ENCODE measurements at places on chromosomes 5 and 9.

DNA sequence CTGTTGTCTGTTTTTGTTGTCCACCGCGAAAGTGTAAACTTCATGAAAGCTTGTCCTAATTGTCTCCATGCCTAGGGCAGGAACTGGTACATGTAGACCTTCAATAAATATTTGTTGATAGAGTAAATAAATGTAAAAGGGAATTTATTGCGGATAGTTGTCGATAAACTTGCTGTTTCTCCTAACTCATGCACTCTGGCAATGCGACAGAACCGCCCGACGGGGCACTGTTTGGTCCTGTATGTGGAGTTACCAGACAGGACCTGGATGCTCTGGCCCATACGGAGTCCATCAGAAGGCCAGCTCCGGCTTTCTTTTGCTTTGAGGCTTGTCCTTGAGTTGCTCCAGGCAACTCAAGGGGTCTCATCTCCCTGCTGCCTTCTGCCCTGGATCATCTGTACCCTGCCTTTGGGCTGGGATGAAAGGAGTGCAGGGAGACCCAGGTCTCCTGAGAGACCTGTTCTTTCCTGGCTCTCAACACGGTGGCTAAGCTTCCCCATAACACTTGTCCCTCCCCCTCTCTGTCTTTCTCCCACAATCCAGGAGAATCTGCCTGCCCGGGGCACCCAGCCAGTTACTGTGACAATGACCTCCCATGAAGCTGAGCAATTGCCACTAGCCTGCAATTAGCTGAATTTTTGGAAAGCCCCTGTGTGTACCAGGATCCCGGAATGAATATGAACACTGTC, 149.5 kb upstream of the PTCH1 start:
- DNase-seq, result no peak

DNA sequence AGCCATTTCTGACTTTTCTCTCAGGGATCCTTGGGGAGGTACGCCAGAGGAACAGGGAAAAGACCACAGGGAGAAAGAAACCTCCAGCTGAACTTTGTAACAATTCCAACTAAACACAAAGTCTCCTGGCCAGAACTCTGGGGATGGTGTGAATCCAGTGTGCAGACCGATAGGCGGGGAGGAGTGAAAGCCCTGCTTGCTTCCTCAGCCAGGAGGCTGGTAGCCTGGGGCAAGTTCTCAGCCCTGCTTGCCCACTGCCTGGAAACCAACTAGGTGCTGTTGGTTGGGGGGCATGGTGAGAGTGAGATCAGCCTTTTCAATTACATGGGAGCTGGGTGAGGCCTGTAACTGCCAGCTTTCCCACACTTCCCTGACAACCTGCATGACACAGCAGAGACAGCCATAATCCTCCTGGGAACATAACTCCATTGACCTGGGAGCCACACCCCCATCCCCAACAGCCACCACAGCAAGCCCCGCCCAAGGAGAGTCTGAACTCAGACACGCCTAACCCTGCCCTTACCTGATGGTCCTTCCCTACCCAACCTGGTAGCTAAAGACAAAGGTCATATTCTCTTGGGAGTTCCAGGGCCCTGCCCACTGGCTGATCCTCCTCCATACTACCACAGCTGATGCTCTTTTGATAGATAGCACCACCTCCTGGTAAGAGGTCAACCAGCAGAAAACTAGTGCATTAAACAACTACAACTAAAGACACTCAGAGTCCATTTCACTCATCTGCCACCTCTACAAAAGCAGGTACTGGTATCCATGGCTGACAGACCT, 100.1 kb upstream of the TNFAIP8 start:
- DNase-seq, result no peak

GRCh38 chr9:21682381-21682780, 120.1 kb upstream of the MTAP start:
- no peak for DNase-seq

GRCh38 chr5:37002176-37002751, 125.7 kb downstream of the NIPBL start:
- DNase-seq, result no peak

GRCh38 chr9:131762356-131762932, 22.6 kb upstream of the RAPGEF1 start:
- DNase-seq, result peak; percentile 82

GRCh38 chr9:71766663-71767062, 1.6 kb downstream of the CEMIP2 start:
- DNase-seq, result no peak

DNA sequence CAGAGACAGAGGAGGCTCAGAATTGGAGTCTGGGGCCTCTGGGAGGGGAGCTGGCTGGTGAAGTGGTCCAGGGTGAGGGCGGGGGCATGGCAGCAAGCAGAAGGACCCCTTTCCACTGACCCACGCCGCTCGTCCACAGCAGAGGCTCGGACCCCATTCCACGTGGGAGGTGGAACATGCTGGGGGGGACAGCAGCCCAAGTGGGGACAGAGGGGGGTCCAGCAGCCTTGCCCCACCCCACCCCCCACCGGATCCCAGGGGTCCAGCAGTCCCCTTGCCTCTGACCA, 25.4 kb upstream of the NKD2 start:
- DNase-seq, result no peak

- peak; percentile 60 for DNase-seq
Measured at GRCh38 chr9:2157277-2158110, 142.3 kb downstream of the SMARCA2 start.

GRCh38 chr5:142114687-142115086, 6.1 kb downstream of the NDFIP1 start:
- DNase-seq, result no peak

GRCh38 chr5:104146652-104147051, 584.1 kb upstream of the NUDT12 start:
- DNase-seq, result no peak

GRCh38 chr9:133714606-133715294, 23.4 kb downstream of the SARDH start:
- DNase-seq, result peak; percentile 39

GRCh38 chr9:119526698-119527097, 157.5 kb upstream of the BRINP1 start:
- DNase-seq, result no peak

DNA sequence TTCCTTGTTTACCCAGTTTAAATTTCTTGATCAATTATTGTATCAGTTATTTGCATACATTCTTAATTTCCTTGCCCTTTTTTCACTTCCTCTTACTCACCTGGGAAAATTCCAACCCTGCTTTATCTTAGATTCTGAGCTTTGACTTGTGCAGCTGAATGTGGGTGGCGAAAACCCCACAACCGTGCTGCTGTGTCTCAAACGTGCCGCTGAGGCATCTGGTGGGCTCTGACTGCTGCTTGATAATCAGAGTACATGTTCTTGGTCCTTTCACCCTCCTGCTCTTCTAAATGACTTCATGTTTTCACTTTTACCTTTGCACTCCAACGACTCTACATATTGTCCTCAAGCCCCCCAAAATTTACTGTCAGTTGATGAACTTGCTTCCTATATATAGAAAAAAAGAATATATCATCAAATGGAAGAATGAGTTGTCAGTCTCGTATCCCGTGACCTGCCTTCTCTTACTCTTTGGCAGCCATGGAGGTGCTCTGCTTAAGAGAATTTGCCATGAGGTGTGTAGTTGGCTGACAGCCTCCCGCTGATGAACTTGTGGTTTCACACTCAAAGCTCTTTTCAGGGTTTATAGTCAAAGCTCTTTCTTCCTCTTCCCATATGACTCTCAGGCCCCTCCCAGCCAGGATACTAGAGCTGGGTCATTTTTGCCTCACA, 14.0 kb upstream of the JAK2 start:
- DNase-seq, result no peak

GRCh38 chr9:125763394-125763801, 16.2 kb downstream of the PBX3 start:
- no peak for DNase-seq

- DNase-seq, result peak; percentile 84
Measured at GRCh38 chr5:78569441-78569840, 79.1 kb downstream of the LHFPL2 start.

GRCh38 chr5:9644630-9645029, 14.5 kb upstream of the TAS2R1 start:
- DNase-seq, result no peak

- DNase-seq, result peak; percentile 45
Measured at GRCh38 chr5:125411744-125412560, 665.5 kb upstream of the ZNF608 start.

DNA sequence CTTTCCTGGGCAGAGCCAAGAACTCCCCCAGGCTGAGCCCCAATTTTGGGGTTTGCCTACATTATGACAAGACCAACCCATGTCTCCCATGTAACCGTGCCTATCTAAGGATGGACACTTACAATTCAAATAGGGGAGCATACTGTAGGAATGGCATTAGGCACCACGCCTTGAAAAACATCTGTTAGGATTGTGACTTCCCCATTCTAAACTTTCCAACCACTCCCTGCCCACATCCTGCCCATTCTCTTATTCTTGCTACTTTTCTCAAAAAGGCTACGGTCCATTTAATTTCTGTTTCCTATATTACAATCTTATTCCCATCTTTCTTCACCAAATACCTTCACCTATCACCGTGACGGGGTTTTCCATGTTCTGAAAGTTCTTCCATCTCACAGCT, 99.2 kb downstream of the LPAR1 start:
- DNase-seq, result no peak

DNA sequence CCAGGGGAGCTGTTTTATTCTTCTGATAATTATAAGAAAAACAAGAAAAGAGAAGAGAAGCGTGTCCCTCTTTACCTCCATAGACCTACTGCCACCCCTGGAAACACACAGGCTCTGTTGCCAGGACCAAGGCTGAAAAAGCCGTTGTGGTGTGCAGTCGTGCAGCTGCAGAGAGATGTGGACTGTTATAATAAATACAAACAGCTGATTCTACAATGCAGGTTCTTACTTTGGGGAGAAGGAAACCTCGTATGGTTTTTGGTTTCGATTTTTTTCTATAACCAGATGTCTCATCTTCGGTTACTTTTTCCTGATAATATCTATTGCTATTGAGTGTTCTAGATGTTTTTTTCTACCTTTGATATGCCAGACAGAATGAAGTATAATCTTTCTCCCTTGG, 28.1 kb downstream of the FYB1 start:
- DNase-seq, result no peak

GRCh38 chr9:136203408-136204144, 1.4 kb downstream of the LHX3 start:
- DNase-seq, result no peak

Data from femur (tissue), 1 donor.